ENCODE measurements at places on chromosomes 6 and 20.

GRCh38 chr6:80550281-80550680 lies 443.8 kb downstream of the BCKDHB start:
- no peak for DNase-seq

DNA sequence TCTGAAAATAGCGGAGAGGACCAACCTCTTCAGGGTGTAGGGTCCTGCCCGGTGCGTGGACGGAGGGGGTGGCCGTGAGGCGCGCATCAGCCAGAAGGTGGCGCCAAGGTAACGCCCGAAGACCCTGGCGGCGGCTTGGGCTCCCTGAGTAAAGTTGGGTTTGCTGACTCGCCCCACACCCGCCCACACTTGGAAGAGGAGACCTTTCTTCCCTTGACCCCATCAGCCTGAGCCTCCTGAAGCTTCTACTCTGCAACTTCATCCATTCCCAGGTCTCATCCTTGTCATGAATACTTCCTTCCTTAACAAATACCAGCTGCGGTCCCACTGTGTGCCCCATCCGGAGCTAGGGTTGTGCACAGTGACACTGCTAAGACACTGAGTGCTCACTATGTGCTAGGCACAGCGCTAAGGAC lies 14.6 kb downstream of the CD40 start:
- no peak for DNase-seq

DNA sequence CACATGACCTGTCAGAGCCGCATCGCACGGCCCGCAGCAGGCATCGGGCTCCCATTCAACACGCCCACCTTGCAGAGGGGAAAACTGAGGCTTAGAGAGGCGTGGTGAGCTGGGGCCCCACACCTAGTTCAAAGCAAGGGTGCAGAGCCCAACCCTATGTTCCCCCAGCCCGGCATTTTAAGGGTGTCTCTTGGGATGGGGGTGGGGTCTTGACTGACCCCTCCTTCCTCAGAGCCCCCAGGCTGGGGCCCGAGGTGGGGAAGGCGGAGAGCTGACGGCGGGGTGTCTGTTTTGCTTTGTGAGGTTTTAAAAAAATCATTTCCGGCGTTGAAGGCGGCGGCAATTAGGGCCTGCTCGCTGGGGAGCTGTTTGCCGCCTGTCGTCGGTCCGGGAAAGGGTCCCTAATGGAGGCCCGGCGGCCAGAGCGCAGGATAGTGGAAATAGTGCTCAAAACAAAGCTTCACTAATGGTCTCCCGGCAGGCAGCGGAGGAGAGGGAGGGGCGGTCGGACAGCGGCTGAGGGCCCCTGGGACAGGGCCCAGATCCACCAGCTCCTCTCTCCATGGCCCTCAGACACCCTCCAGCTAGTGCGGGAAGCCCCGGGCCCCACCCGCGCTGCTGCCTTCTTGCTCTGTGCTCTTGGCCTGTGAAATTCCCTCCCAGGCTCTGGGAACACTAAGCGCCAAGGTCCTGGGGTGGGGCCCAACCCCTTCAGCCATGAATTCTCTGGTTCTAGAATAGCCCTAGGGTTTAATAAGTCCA lies 11.9 kb downstream of the VSTM2L start:
- DNase-seq = peak; percentile 82

- no peak for DNase-seq
These were observed 9.2 kb downstream of the TGM3 start for GRCh38 chr20:2305029-2305428.

GRCh38 chr6:132414322-132414721 lies 13.0 kb upstream of the MOXD1 start:
- no peak for DNase-seq

- DNase-seq = no peak
These were observed 9.6 kb upstream of the APCDD1L start for GRCh38 chr20:58524814-58525213.

GRCh38 chr20:19056909-19057308 lies 155.5 kb upstream of the SLC24A3 start:
- DNase-seq = no peak

- no peak for DNase-seq
These were observed 435 bp downstream of the DLK2 start for GRCh38 chr6:43454696-43455530.

DNA sequence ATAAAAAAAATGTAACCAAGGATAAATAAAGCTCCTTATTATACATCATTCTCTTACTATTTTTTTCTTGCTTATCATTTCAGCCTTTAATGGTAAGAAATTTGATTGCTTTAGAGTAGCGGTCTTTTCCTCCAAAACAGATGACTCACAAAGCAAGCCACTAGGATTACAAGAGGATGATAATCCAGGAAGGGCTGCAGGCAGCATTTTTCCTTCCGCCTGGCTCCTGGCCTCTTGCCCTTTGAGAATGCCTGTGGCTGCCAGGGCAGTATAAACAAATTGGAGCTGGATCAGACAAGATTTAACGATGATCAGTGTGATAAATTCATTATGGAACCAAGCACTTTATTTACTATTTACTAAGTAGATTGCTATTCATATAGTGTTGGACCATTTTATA lies 9.7 kb upstream of the FBXL4 start:
- DNase-seq = no peak

- DNase-seq = no peak
These were observed 41.2 kb upstream of the DST start for GRCh38 chr6:56683882-56684281.

All from H1 (cell line).